ENCODE measurements at places on chromosomes 13 and 19. TPM values are rescaled to one million over a fixed set of nuclear protein-coding genes. Genes with fewer than 3 reads are reported as not detected.

RGS9BP gene
- 0.24 TPM for total RNA-seq

DAND5 gene
- not detected for total RNA-seq

NXNL1 gene
- total RNA-seq, result not detected

STOML3 gene
- total RNA-seq, result not detected

CBLC gene
- total RNA-seq, result not detected

C5AR1 gene
- 0.05 TPM for total RNA-seq

KLK2 gene
- total RNA-seq, result not detected
